ENCODE measurements at places on chromosomes 1 and 21.

- no peak for DNase-seq
These were observed 29.5 kb upstream of the REG4 start for GRCh38 chr1:119840745-119841144.

GRCh38 chr1:178646821-178647220 is 78.2 kb upstream of the RALGPS2 start:
- no peak for DNase-seq

- DNase-seq, result no peak
These were observed 1.6 kb upstream of the BCAR3 start for GRCh38 chr1:93683234-93683633.

DNA sequence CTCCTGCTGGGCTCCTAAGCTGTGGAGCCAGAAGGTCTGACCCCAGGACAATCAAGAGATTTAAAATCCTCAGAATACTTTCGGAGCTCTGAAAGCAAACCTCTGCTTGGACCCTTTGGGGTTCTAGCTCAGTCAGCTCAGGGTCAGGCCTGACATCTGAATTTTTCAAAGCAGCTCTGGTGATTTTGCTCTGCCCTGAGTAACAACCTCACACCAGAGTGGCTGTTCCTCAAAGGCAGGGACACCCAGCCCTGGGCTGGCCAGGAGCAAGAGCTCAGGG is 11.9 kb downstream of the SLC1A7 start:
- no peak for DNase-seq

DNA sequence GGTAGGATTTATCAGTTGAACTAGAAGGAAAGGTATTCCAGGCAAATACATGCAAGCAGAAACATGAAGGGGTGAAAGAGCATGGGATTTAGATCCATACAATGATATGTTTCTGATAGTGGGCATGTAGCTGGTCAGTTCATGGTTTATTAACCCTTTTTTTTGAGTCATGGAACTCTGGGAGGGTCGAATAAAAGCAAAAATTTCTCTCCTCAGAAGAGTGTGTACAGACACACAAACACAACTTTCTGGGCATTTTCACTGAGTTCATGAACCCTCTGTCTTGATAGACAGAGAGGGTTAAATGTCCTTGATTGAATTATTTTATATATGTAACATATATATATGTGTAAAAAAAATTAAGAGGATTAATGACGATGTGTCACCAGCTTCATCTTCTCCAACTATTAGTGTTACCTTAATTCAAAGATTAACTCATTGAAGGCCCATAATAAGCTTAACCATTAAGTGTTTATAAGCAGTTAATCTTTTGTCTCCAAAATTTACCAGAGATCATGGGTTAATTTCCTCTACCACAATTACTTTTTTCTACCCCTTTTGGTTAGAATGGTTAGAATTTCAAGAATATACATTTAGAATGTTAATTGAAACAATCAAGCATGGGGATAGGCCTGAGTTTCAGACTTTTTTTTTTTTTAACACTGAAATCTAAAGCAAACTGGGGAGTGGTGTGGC is 4.6 kb downstream of the JUN start:
- no peak for DNase-seq

DNA sequence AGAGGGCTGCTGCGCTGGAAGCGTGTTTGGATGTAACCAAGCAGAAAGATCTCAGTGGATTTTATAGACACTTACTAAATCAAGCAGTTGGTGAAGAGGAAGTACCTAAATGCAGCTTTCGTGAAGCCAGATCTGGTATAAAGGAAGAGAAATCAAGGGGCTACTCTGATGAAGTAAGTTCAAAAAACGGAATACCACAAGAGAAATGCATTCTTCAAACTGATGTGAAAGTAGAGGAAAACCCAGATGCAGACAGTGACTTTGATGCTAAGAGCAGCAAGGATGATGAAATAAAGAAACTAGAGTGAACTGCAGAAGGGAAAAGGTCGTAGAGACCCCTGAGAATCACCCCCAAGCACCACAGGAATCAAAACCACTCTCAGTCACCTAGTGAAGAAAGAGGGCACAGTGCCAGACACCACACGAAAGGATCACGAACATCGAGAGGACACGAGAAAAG is 40.8 kb upstream of the NEXN start:
- no peak for DNase-seq

DNA sequence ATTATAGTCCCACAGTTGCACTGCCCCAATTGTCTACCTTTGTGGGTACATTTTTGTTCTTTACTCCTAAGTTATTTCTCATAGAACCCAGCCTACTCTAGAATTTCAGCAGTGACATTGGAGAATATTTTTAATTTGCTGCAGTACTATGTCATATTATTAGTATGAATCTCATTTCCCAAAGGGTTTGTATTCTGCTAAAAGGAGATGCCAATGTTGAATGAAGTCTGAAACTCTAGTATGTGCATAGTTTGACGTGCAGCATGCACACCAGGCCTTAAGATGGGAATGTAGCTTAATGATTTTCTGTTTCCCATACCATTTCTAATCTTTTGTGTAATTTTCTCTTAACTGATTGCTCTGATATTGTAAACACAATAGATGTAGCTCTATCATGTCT is 10.5 kb upstream of the C1orf105 start:
- no peak for DNase-seq
